ENCODE measurements at places on chromosomes 13 and 19.
A peak's percentile ranks its signal among the peaks of the same experiment; 100 is the strongest.

DNA sequence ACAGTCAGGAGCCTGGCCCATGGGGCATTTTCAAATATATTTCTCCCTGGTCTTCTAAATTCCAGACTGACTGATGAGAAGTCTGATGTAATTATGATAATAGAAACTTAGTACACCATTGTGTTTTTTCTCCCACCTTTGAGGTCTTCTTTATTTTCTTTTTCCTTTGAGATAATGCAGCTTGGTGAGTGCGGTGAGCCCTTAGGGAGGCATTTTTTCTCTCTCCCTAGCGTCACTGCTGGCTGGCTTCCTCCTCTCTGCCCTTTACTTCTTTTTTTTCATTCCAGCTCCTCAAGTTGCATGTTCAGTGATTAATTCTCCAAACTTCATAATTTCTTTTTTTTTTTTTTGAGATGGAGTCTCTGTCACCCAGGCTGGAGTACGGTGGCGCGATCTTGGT lies 12.8 kb upstream of the CDC42EP5 start:
- no peak for DNase-seq

DNA sequence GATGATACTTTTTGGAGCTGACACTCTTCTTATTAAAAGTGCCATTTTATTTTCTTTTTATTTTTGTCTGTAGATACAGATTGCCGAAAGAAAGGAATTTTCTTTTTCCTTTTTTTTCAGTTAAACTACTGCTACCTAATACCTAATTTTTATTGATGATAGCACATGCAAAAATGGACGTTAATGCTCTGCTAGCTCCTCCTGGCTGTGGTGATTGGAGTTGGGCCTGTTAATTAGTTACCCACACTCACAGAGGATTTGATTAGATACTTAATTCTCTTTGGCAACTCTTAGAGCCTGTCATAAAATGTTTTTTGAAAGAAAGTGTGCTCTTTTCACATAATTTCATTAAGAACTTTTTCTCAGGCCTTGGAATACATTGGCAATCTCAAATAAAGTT lies 366.8 kb downstream of the DCT start:
- DNase-seq, result no peak

GRCh38 chr19:21117041-21117907 lies 24.6 kb upstream of the ZNF431 start:
- DNase-seq, result no peak

DNA sequence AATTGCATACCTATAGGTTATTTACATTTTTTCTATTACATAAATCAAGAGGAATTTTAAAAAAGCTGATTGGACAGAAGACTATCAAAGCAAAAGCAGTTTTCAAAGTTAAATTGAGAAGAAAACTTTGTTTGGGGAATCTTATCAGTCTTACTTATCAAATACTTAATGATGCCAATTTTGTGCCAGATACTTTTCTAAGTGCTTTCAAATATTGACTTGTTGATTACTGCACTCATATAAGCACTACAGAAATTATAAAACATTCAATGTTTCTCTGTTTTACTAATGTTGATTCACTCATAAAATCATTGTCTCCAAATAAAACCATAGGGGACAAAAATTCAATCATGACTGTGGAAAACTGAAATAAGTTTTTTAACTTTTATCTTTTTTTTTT lies 36.2 kb downstream of the PCDH9 start:
- DNase-seq, result no peak

DNA sequence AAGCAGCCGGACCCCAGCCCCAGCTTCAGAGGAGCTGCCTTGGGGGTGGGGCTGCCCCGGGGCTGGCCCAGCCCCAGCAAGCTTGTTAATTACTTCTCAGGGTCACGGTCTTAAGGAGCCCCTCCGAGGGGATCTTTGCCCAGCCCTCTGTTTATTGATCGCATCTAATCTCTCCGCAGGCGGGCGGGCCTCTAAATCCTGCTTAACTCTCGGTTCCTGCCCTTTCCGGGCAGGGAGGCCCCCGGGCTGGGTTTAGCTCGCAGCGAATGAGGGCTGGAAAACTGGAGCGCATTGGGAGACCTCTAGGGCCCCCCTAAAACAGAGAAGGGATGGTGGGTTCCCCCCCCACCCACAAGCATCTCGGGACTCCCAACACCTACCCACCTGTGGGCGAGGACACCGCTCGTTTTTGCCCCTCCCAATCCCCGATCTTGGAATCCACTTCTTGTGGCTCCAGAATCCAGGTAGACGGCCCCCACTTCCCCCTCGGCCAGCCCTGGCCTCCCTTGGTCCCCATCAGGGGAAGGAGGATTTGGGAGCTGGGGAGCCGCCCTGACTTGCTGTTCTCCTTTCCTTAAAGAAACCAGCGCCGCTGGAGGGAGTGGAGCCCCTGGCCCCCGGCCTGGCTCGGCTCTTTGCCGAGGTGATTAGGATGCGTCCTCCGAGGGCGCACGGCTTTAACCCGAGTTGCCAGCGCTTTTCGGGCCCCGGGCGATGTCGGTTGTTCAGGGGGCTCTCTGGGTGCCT lies 59.5 kb upstream of the ADGRL1 start:
- DNase-seq, result no peak

DNA sequence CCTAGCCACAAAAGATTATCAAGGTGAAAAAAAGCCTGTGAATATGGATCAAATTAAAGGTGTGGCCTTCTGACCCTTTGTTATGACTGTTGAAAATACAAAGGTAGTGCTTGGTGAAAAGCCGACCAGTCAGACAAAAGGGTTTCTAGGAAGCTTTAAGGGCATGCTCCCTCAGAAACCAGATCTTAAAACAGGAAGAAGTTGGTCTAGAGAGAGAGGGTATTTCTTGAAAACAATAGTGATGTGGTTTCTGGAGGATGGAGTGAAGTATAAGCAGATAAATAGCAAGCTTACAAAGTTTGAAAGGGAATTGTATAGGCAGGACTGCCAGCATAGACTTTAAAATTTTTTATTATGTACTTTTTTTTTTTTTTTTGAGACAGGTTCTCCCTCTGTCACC lies 5.0 kb upstream of the EID2 start:
- no peak for DNase-seq

- DNase-seq, result no peak
Observed at GRCh38 chr13:75326173-75327134, 155.5 kb downstream of the TBC1D4 start.

GRCh38 chr13:109884462-109884861 lies 98.1 kb upstream of the IRS2 start:
- DNase-seq, result no peak

GRCh38 chr19:42028304-42029216 lies 34.5 kb upstream of the ATP1A3 start:
- no peak for DNase-seq

DNA sequence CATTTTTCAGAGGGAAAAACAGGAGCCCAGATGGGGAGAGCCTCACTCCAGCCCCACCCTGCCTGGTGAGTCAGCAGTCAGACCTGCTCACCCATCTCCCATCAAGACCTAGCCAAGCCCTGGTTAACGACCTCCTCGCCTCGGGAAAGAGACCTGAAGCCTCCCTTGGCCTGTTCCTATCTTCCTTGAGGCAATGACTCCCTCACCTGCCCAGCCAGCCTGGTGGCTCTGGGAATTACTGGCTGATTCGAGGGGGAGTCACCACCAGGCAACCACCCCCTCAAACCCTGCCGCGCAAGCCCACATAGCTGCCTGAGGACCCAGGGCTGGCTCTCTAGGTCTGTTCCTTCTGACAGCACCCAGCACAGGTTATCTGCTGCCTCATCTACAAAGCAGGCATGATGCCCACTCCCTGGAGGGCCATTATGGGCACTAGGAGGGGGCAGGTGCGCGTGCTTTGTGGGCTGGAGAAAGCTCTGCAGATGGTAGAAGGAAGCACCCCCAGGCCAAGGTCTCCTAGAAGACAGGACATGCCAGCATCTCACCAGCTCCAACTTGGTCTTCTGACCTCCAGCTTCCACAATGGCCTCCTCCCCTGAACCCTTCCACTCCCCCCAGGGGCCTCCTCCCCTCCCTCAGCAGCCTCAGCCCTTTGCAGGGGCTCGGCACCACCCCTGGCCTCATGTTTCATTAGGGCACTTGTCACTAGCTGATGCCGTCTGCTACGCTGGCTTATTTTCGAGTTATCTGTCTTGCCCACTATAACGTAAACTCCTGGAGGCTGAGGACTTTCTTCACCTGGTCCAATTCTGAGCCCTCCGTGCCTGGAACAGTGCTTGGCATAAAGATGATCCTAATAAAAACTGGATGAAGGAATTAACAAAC lies 10.4 kb downstream of the DEDD2 start:
- DNase-seq, result no peak

- peak; percentile 21 for DNase-seq
Observed at GRCh38 chr19:33143897-33144405, 12.0 kb downstream of the WDR88 start.

- peak; percentile 69 for DNase-seq
Observed at GRCh38 chr13:50124536-50125303, 109.5 kb downstream of the KCNRG start.

DNA sequence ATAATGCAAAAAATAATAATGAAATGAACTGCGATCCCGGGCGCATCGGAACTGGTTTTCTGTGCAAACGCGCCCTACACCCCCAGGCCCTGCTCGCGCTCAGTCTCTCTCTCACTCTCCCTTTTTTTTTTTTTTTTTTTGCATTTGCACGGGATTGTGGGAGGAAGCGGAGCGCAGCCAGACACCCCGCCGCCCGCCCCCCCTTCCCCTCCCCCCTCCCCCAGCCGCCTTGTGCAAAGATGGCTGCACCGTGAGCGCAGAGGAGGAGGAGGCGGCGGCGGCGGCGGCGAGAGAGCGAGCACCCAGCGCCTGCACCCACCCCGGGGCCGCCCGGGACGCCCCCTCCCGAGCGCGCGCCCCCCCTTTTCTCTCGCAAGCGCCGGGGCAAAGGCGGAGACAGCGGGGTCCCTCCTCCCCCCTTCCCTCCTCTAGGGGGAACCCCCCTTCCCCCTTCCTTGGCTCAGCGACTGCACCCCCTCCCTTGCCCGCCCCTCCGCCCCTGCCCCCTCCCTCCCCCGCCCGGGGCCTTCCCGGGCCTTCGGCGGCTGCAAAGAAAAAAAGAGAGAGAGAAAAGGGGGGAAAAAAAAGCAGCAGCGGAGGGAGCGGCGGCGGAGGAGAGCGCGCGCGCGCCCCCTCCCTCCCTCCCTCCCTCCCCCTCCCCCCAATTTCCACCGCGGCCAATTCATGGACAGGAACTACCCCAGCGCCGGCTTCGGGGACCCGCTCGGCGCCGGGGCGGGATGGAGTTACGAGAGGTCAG lies at the start of gene PRR12:
Gene PRR12, plus strand, starts transcription at position 212 of the 760 bp plus-strand sequence. Its CDS starts 473 bp downstream, at position 685.
- no peak for DNase-seq

GRCh38 chr13:20049558-20050473 lies 91.3 kb downstream of the ZMYM2 start:
- DNase-seq, result no peak

Data from NCI-H187 treated with DMSO at 0.1 percent for 48 hours (cell line).